Bone marrow (tissue), 2 donors: ENCODE measurements at places on chromosomes 12 and 14.

- DNase-seq = peak; percentile 27
Measured at GRCh38 chr14:24317141-24317928, 6.0 kb downstream of the LTB4R start.

- DNase-seq = no peak
Measured at GRCh38 chr12:82880442-82880901, 193.8 kb downstream of the TMTC2 start.

GRCh38 chr12:81722004-81722403 lies 37.1 kb downstream of the PPFIA2 start:
- no peak for DNase-seq

- DNase-seq = no peak
Measured at GRCh38 chr12:23694920-23695319, 254.6 kb downstream of the SOX5 start.

DNA sequence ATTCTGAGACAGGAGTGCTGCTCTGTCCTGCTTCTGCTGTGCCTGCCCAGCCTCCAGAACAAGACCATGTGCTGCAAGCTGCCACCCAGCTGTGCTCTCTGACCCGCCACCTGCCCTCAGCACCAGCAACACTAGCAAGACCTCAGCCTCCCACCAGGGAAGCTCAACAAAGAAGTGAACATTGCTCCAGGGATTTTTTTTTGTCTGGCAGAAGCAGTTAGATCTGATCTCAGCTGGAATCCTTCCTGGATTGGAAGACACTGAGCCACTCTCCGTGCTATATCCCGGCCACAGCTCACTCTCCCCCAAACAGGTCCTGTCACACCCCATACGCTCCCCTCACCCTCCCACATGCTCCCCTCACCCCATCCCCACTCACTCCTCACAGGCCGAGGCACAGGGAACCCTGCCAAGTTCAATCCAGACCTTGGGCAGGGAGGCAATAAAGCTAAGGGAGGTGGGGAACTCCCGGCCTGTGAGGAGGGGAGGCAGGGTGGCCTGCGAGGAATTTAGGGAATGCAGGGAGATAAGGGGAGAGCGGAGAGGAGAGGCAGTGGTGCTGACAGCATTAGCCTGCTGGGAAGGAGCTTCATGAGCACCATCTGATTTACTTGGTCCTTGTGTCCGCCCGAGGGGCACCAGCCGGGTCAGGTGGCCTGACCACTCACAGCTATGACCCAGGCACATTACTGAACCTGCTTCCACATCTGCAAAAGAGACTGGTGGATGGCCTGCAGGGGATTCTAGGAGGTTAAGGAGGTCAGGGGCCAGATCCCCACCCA lies 29.7 kb downstream of the CCDC85C start:
- no peak for DNase-seq

- DNase-seq = no peak
Measured at GRCh38 chr14:55964821-55965220, 153.4 kb upstream of the PELI2 start.

DNA sequence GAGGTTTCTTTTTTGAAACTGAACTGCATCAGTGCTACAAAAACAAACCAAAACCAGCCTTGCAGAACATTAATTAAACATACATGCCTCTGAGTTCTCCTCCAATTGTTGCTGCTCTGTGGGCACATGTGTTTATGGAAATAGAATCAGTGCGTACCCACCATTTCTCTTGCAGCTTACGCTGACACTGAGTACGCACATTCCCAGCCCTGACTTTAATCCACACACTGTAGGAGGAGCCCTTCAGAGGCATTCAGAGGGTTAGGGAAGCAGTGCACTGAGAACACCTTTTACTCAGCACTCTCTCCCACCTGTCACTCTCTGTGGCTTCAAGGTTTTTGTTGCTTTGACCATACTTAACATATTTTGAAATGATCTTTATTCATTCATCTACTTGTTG lies 250.5 kb upstream of the PWP1 start:
- DNase-seq = no peak

DNA sequence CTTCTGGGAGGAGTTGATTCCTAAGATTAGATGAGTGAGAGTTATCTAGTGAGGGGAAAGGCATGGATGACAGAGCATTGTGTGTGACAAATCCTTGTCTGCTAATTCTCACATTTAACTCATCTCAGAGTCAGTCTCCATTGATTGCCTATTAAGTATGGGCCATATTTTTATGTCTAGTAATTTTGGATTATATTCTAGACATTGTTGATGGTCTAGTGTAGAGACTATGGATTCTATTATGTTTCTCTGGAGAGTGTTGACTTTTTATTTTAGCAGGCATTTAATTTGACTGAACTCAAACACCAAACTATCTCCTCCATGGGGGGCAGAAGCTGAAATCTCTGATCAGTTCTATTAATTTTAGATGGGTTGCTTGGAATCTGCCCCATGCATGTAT lies 114.4 kb downstream of the CACNA1C start:
- no peak for DNase-seq

- DNase-seq = no peak
Measured at GRCh38 chr12:3279832-3280231, 202.7 kb downstream of the TSPAN9 start.

DNA sequence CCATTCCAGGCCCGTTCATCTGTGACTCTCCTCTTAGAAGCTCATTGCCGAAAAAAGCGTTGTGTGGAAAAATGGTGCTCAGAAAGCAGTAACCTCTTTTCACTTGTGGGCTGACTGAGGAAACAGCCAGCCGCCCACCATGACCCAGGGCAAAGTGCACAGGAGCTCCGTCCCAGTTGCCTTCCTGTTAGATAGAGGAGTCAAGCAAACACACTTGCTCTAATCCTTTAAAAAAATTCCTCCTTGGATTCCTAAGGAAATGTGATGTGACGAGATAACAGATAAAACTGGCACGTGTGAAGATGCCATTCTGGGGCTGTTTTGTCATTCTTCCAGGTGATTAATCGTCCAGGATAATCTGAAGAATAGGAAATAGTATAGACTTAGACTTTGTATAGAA lies 396.8 kb upstream of the DDHD1 start:
- DNase-seq = no peak

GRCh38 chr14:87797001-87797400 lies 196.0 kb downstream of the GALC start:
- no peak for DNase-seq

DNA sequence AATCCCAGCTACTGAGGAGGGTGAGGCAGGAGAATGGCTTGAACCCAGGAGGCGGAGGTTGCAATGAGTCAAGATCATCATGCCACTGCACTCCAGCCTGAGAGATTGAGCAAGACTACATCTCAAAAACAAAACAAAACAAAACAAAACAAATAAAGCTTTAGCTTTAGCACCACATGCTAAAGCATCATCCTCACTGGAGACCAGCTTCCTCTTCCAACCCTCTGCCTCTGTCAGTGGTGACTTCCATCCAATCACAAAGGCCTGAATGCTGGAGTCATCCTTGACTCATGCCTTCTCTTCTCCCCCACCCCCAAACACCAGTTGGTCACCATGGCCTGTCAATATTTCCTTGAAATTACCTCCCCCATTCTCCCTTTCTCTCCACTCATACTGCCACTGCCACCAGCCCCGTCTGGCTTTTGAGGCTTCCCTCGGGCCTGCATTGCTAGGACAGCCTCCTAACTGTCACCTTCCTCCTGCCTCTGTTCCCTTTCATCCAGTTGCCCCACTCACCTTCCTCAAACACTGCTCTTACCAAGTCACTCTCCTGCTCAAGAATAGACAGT lies 1.4 kb downstream of the ZNF385A start:
- DNase-seq = peak; percentile 32

GRCh38 chr14:49971156-49972130 lies 78.6 kb downstream of the ARF6 start:
- DNase-seq = no peak

DNA sequence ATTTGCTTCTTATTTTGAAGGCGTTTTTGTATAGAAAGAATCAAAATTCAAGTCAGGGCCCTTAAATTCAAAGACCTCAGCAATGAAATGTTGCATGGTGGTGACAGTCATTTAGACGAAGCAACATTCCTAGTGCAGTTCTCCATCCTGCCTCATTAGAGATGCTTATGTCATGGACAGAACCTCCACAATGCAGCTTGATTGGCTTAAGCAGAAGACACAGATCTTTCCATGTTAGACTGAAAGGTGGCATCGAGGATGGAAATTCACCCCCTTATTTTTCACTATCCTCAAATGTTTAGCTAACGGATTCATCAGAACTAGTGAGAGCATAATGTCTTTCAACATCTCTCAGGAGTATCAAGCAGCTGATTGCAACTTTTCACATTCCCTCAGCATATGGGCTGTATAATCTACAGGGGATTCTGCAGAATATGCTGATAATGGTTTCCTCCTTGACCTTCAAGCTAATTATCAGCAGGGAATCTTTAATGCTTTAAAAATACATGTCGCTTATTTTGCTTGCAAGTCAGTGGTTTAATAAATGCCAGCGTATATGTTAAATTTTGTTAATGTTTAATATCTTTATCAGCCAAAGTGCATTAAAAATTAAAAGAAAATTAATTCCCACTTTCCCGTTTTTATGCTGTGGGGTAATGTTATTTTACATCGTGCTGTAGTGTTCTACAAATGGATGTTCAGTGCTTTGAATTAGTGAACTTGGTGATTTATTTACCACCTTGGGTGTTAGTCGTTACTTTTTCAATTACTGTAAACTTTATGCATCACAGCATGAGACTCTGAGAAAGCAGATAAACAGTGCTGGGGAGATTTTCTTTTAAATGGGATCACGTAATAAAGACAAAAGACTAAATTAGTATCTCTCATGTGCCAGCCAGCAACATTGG lies 12.8 kb upstream of the NRDE2 start:
- no peak for DNase-seq

GRCh38 chr12:40314927-40315326 lies 90.1 kb downstream of the LRRK2 start:
- DNase-seq = no peak

- no peak for DNase-seq
Measured at GRCh38 chr14:36485773-36486172, 34.3 kb downstream of the NKX2-1 start.
